ENCODE measurements at places on chromosomes 2 and 18.

DNA sequence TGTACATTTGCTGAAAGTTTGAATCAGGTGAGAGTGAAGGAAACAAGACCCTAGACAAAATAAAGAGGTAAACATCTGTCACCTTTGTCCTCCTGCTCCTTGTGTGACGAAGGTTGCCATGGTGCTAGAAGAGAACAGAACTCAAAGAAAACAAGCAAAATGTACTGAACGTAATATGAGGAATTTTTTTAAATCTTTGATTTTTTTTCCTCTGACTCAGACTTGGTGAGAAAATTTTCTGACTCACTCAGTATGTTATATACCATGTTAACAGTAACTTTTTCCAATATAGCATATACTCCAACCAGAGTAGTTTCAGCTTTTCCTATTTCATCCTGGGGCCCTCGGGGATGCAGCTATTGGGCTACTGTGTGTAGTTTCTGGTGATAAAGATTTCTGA, 2114.6 kb upstream of the PIK3C3 start:
- no peak for DNase-seq

DNA sequence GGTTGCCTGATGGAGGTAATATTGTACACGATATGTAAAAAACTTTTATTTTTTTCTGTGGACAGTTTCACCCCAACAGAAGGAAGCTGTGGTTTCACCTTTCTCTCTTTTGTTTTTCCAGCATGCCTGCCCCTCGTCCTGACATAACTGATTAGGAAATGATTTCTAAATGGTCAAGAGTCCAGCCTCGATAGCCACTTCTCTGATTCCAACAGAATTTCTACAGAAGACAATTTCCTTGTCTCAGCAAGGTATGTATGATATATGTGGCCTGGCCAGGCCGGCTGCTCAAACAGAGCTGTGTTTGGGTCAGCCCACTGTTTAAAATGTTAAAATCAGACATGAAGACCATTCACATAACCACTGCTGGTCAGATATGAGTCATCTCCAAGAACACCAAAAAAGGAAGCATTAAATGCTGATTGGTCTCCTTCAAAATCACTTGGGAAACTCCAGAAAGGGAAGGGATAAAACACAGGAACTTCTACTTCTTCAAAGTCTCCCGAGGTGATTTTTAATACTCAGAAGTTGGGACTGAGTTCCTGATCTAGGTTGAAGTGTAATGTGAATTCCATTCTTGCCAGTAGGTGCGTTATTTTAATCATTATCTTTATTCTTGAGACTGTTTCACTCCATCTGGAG, 22.3 kb downstream of the ATP8B1 start:
- no peak for DNase-seq

GRCh38 chr2:143524559-143525401, 395.6 kb downstream of the ARHGAP15 start:
- no peak for DNase-seq

DNA sequence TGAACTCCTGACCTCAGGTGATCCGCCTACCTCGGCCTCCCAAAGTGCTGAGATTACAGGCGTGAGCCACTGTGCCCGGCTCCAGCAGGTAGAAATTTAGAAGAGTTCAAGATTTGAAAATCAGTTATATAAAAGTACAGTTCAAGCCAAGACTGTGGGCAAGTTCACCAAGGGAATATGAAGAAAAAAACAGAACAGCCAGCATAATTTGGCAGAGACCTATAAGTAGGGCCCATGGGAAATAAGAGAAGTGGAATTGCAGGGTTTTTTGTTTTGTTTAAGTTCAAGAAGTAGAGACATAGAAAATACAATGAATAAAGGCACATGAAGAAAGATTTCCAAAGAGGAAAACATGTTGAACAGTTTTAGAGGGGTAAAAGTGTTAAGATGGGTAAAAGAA, 57.9 kb downstream of the BAZ2B start:
- DNase-seq = no peak

DNA sequence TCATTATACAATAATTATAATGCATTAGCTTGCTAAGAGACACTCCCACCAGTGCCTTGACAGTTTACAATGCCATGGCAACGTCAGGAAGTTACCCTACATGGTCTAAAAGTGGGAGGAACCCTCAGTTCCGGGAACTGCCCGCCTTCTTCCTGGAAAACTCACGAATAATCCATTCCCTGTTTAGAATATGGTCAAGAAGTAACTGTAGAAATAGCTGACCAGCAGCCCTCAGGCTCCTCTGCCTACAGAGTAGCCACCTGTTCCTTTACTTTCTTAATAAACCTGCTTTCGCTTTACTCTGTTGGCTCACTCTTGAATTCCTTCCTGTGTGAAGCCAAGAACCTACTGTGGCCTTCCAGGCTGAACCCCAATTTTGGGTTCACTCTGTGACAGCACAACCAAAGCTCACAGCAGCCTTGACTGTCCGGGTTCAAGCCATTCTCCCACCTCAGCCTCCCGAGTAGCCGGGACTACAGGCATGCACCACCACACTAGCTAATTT, 20.0 kb upstream of the PTPN2 start:
- no peak for DNase-seq

- no peak for DNase-seq
Measured at GRCh38 chr2:160931531-160931930, 228.7 kb upstream of the TANK start.

DNA sequence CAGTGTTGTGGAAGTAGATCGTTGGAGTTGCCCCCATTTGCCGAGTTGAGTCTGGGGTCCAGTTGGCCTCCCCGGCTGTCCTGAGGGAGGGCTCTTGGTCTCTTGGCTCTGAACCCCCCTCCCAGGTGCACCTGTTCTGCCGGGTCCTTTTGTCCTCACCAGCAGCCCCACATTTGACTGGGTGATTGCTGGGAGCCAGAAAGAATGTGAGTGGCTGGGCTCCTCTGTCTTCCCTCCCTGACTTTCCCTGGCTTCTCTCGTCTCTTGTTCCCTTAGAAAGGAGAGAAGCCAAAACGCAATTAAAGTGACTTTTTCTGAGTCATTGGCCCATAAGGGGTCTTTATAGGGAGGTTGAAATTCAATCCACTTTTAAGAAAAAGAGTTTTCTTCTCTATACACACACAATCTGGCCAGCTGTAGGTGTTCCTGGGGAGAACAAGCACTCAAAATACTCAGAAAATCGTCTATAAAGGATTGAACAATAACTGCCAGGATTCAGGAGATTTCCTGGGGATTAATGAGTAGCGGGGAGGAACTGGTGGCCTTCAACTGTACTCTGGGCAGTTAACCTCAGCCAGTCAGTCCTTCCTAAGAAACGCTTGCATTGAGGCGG, 131.0 kb downstream of the TMEM182 start:
- no peak for DNase-seq

DNA sequence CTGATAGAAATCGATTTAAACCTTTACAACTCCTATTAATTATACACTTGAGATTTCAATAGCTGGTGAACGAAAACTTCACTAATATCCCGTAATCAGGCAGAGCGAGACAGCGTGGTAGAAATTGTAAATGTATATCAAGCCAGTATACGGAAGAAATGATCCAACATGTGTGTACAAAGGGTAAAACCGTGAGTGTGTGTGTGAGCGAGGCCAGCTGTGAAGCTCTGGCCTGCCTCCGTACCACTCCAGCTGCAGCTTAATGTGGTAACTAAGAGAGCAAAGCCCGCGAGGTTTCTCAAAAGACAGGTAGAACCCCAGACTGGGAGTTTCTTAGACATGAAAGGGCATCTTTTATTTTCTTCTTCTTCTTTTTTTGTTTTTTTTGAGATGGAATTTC, 52.3 kb upstream of the ZNF516 start:
- no peak for DNase-seq

DNA sequence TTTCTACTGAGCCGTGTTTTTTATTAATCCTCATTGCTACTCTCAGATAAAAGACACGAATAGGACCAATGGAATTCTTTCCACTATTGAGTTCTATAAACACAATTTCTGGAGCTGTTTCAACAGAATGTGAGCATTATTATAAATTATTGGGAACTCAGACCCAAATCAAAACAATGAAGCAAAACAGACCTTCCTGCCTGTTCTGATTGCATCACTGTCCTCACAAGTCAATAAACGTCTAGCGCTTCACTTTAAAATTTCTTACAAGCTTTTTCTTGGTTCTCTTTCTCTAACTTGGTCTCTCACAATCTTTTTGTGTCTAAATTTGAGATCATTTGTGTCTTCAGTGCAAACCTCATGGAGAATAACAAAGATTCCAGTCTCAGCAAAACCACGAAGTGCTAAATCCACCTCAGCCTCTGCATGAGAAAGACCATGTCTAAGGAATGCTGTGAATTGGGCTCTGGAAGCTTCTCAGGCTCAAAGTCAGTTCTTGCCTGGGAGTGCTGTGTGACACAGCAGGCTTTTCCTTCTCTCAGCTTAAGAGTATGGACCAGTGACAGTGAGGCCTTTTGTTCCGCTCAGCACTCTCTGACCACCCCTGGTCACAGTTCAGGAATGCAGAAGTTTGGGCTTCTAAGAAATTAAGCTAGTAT, 22.8 kb downstream of the ARHGAP28 start:
- no peak for DNase-seq

GRCh38 chr2:120104772-120105171, 91.9 kb downstream of the EPB41L5 start:
- no peak for DNase-seq

DNA sequence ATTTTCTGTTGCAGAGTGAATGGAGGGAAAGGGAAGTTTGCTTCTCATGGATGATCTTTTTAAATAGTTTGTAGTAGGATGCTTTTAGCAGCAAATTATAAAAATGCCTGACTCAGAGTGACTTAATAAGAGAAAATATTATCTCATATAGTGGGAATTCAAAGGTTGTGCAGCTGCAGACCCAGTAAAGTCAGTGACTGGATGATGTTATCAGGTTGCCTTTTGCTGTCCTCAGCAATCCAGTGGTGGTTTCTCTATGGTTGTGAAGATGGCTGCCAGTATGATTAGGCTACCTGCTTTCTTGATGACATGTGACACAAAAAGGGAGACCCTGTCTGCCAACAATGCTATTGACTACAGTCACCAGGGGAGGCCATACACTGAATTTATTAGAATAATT, 184.8 kb downstream of the DIS3L2 start:
- DNase-seq = no peak

- DNase-seq = no peak
Measured at GRCh38 chr2:28413152-28413898, 20.7 kb downstream of the FOSL2 start.

GRCh38 chr2:30321466-30321865, 90.1 kb downstream of the LBH start:
- DNase-seq = no peak

DNA sequence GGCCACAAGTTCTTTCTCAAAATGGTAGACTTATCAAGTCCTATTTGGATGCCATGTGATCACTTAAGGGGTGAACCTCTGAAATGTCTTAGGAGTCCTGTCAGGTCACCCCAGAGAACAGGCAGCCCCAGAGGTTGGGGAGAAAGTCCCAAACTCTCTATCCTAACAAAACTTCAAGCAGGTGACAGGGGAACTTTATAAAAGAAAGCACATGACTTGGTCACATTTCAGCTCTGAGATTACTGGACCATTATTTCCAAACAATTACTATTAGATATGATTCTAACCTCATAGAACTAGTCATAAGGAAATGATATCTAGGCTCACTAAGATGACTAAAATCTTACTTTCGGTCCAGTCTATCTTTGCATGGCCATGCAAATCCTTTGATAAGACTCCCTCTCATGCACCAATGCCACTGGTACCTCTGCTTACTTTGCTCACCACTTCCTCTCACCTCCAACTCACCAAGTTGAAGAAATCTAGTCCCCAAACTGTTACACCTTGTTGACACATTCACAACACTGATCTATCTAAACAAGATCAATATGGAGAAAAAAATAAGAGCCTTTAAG, 107.0 kb downstream of the GALNT14 start:
- no peak for DNase-seq

- DNase-seq = no peak
Measured at GRCh38 chr2:106137731-106138521, 56.2 kb downstream of the UXS1 start.

DNA sequence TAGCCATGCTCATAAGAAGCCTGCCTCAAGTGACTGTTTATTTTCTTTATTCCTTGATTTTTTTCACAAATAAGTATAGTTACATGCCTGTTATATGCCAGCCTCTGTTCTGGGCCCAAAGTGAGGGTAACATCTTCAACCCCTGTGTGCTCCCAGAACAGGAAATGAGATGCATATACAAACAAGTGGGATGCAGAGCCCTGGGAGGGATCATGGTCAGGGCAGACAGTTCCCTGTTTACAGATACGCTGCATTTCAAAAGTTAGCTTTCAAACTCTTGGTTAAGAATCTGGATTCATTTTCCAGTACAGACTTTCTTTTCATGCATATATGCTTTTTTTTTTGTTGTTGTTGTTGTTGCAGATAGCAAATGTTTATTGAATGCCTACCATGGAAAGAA, 24.4 kb downstream of the GPR39 start:
- DNase-seq = no peak

DNA sequence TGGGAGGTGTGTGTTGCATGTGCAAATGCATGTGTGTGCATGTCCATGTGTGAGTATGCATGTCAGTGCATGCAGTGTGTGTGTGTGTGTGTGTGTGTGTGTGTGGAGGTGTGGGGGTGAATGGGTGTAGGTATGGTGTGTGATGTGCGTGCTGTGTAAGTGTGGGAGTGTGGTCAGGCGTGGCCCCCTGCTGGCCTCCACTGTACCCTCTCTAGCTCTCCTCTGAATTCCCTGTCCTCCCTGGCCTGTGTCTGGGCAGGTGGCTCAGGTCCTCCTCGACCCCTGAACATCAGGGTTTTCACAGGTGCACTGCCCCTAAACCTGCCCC, 230.2 kb downstream of the CELF4 start:
- no peak for DNase-seq

DNA sequence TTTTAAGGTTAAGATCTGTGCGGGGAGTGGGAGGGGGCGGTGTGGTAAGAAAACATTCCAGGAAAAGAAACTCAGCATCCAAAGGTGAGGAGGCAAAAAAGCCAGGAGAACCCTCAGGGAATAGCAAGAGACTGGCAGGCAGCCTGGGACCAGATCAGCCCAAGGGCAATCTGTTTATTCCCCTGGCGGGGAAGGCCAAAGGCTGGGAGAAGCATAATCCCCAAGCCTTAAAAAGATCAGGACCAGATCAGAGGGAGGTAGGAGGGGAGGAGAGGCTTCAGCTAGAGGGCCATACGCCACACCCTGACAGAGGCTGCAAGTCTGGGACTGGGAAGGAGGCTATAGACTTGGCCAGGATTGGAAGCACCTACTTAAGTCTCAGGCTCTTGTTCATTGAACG, 163.0 kb upstream of the PXDN start:
- no peak for DNase-seq

GRCh38 chr2:796141-796985, 119.2 kb upstream of the TMEM18 start:
- DNase-seq = no peak

DNA sequence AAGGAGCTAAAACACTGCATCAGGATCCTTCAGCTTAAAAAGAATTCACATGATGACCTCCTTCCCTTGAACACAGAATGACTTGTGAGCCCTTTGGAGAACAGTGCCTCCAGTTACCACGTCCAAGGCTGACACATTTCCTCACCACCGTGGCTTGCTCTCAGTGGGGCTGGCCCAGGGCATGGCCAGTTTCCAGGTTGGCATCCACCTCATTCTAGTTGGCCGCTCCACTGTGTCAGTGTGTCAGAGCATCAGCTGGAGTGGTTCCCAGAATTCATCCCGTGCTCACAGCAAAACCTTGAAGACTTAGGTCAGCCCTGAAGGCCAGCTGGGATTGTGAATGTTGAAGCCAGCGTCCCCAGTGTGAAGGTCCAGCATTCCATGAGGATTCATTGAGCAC, 158.5 kb downstream of the INSIG2 start:
- no peak for DNase-seq

- DNase-seq = no peak
Measured at GRCh38 chr2:160459538-160460332, 33.9 kb downstream of the RBMS1 start.

GRCh38 chr2:69847068-69847828, 17.8 kb downstream of the GMCL1 start:
- DNase-seq = no peak
